Esophagus squamous epithelium (tissue), 5 donors: ENCODE measurements at places on chromosomes 16 and 17.

DNA sequence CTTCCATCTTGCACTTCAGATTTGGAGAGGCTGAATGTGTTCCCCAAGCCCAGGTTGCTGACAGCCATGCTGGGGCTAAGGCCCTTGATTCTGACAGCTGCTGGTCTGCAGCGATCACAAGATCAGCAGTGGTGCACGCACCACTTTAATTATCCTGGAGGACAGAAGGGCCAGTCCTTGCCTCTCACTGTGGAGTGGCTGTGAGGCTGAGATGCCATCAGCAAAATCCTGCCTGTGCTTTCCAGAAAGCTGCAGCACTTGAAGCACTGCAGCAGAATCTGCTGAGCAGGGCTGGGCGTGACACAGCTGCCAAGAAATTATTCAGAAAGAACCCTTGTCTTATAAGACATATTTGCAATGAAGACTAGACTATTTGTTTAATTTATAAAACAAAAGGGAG lies 37.1 kb downstream of the NUP93 start:
- DNase-seq, result no peak

- DNase-seq, result no peak
Measured at GRCh38 chr17:59416184-59416583, 84.7 kb downstream of the YPEL2 start.

DNA sequence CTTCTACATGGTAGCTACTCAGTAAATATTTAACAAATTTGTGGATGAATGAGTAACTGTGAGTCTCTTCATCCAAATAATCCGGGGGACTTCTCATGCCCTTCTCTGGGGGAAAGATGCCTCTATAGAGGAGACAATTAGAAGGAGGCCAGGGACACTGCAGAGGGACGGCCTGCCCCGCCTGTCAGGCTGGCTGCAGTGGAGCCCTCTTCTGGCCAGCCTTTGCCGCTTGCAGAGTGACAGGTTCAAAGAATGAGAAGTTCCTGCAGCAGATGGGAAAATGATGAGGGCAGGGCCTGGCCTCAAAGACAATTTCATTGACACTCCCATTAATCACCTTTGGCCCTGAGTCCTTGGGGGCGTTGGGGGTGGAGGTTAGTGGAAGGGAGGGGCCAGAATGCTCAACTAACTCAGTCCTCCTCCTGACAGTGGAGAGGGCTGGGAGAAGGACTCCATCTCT lies 339.0 kb downstream of the MAF start:
- no peak for DNase-seq

GRCh38 chr17:38746004-38746848 lies 1.9 kb downstream of the PCGF2 start:
- no peak for DNase-seq

DNA sequence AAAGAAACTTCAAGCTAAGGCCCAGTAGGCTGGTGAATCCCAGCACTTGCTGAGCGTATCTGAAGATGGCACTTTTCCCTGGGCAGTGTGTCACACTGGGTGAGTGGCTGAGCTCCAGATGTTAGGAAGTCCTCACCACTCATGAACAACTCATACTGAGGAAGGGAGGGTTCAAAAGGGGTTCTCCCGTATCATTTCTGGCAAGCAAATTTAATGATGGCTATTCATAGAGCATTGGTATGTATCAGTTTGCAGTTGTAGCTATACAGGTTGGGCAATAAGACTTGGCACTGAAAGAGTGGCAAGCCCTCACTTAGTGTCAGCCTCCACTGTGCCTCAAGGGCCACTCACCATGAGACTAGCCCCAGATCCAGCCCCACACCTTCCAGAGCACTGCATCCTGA lies 10.7 kb downstream of the GFOD2 start:
- DNase-seq, result no peak

DNA sequence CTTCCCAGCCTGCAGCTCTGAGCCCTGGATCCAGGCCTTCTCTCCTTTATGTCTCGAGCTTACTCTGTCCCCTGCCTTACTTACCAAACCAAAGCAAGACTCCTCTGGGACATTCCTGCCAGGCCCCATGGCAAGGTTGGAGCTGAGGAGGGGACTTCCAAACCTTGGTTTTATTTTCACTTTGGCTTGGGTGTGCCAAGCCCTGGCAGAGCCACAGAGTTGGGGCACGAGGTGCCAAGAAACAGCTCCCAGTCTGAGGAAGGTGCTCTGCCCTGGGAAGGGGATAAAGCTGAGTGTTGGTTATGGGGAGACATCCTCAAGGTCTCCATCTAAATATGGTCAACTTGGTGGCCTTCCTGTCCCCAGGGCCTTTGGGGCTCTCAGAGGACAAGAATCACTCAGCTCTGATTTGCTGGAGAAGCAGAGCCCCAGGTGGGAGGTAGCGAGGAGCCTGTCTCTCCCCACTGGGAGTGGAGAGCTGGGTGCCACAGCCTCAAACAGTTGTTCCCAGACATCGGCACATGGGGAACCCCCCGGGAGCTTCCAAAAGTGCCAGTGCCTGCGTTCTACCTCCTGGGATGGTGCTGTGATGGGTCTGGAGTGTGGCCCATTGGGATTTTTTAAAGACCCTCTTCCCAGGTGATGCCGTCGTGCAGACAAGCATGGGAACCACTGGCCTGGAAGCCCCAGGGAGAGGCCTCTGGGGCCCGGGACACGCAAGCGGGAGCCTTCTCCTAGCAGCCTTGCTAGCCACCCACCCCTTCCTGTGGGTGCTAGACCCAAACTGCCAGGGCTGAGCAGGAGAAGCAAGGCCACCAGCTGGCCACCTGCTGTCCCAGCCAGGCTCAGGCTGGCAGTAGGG lies 10.3 kb downstream of the NLRC5 start:
- no peak for DNase-seq

GRCh38 chr17:66331038-66331816 lies 28.8 kb downstream of the PRKCA start:
- DNase-seq, result no peak

DNA sequence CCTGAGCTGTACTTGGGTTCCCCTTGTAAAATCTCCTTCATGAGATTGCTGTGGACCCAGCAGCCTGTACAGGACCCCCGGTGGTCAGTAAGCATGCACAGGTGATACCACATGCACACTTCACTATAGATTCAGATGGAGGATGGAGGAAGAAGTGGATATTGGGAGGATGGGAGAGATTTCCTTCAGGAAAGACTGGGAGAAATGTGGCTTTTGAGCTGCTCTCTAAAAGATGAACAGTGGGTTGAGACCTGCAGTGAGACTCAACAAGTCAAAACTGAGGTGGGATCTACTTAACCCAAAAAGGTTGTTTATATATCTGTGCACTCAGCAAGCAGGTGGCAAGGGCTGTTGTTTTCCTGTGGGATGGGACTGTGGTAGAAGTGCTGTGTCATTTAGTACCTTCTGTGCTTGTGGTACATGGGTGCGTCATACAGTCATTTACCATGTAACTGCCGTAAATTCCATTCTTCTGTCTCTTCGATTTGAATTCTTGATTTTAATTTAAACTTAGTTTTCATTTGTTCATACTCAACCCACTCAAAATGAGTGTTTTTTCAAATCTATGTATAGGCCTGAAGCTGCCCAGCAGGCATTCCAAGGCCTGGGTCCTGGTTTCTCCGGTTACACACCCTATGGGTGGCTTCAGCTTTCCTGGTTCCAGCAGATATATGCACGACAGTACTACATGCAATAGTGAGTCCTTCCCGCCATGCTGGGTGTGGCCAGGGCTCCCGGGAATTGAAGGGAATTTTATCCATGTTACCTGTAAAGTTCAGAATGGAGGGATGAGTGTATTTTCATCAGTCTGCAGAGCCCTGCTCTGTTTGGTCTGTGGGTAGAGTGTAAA lies 6.9 kb downstream of the HERPUD1 start:
- DNase-seq, result no peak

GRCh38 chr16:75732871-75733270 lies 6.6 kb upstream of the CPHXL start:
- DNase-seq, result no peak

DNA sequence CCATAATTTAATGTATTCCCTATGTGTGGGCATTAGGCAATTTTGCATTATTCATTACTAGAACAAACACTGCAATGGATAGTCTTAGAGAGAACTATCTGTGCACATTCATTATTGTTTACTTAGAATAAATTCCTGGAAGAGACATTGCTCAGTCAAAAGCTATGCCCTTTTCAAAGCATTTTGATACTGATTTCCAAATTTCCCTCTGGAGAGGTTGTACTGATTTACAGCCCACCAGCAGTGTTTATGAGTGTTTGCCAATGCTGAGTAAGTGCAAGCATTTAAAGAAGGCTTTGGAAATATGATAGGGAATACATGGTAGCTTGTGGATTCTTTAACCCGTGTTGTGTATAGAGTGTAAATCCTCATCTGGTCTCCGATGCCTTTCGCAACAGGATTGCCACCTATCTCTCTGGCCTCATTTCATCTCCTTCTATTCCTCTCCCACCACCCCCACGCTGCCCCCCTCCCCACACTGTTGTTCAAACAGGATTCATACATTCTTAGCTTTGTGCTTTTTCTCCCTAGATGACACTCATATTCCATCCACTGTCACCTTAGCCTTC lies 33.4 kb upstream of the MMD start:
- DNase-seq, result no peak

DNA sequence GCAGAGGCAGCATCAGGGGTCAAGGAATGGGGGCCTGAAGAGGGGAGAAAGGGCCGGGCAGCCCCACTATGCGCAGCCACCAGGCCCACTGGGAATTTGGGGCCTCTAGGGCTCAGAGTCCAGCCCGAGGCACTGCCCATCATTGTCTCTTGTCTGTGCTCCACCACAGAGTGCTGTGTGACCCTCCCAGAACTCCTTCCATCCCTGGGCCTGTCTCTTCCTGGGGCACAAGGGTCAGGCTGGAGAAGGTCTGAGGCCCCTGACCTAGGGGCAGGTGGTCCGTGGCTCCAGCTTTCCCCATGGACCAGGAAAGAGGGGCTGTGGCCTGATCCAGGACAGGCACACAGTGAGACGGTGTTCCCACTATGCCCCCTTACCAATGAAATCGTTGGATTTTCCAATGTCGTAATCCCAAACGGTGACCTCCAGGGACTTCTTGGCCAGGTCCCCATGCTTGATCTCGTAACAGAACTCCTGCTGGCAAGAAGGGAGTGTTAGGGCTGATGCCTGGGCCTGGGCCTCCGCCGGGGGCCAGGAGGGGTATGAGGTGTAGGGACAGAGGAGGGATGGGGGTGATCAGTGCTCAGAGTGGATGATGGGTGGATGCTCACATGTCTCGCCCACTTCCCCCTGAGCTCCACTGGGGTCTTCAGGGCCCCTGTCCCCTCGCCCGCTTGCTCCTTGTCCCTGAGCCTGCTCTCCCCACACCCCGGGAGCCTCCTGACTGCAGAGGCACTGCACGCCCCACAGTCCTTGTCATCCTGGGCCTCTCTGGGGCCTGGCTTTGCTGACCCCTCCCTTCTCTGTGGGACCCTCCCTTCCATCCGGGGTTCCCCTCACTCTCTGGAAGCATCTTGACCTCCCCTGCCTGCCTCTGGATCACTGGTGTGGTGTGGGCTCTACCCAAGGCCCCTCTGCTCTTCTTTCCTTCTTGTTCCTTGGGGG lies 10.7 kb downstream of the SCGB1C2 start:
- no peak for DNase-seq

DNA sequence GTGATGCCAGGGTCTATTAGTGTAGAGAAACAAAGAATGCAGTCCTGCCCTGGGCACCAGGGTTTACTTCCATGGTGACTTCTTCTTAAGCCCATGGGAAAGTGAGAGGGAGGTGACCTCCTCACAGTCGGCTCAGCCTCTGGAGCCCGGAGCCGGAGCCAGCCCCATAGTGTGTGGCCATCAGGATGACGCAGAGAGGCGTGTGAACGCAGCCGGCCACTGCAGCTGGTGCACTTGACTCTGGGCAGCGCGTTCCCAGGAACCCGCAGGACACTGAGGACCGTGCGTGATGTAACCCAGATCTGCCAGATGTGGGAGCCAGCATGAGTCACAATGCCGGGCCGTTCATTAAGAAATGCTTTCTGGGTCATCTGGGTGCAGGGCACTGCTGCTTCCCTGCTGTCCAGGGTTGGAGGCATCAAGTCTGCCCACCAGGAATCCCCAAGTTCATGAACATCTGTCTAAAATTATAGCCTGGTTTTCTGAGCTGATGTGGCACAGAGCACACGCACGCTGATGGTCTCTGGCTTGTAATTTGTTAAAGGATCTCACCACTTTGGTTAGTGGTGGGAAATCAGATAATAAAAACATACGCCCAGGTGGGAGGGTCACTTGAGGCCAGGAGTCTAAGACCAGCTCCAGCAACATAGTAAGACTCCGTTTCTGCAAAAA lies 114.1 kb downstream of the PITPNC1 start:
- no peak for DNase-seq

DNA sequence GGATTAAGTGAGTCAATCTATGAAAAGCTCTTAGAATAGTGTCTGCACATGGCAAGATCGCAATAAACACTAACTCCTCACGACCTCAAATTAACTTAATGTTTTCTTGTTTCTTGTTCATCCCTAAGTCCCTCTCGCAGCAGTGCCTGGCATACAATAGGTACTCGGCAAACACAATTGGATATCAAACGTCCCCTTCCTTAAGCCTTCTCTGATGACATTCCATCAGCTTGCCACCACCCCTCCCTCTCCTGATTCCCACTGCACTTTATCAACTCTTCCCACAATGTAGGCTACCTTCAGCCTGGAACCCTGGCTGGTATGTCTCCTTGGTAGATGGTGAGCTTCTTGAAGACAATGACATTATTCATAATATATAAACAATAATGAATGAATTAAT lies 33.3 kb downstream of the CCDC42 start:
- DNase-seq, result no peak

- DNase-seq, result no peak
Measured at GRCh38 chr16:24670623-24671454, 58.6 kb upstream of the TNRC6A start.

GRCh38 chr16:19766988-19767387 lies 48.9 kb downstream of the IQCK start:
- DNase-seq, result no peak

- no peak for DNase-seq
Measured at GRCh38 chr17:12330456-12330855, 309.8 kb downstream of the MAP2K4 start.

- no peak for DNase-seq
Measured at GRCh38 chr17:14143688-14144087, 74.4 kb downstream of the COX10 start.

DNA sequence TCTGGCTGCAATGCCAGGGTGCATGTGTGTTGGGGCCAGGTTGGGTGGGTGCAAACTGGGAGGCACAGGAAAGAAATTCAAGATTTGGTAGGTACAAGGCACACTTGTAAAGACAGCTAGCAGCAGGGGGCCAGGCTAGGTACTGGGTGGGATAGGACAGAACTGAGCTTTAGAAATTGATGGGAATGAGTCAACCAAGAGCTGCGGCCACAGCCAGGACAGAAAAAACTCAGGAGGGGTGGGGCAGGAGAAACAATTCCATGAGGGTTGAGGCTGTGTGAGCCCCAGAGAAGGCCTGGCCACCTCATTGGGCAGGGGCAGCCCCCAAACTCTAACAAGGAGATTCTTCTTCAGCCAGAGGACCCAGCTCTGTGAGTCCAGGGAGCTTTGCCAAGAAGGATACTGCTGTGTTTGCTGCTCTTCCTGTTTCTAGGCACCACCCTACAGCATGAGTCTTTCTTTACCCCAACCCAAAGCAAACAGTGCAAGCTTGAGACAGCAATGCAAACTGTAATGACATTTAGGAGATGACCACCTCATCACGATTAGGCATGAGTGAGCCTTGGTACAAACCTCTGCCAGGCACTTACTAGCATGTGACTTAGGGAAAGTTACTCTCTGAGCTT lies 21.3 kb upstream of the CCDC182 start:
- DNase-seq, result no peak
